Left forelimb (tissue), 1 donor: ENCODE measurements at places on chromosomes 12 and 14.

DNA sequence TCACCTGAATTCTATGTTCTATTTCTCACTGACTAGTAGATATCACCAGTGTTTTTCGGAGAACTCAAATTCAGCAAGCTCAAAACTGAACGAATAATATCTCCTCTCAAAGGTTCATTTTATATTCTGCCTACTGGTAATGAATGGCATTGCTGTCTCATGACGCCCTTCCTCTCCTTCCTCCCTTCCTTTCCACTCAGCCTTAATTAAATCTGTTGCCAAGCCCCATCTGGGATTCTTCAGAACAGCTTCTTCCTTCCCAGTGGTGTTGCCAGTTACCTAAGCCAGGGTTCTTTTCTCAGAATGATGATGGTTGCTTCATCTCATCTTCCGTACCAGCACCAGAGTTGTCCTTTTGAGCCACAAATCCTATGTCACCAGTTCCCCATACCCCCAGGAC is 143.2 kb downstream of the SYNE2 start:
- DNase-seq, result no peak

DNA sequence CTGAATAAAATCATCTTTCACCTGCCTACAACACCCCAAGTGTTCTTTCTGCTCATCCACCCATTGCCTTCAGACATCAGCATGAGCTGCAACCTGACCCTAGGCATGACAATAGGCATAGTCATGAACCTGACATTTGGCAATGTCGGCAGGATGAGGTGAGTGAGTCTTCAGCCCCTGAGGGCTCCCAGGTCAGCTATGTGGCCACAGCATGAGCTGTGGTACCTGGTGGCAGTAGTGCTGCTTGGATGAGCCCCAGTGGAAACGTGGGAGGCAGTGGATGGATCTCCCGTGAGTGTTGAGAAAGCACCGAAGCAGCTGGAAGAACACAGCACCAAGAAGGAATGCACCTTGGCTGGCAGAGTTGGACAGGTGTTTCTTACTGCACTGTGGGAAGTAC is 334.8 kb upstream of the FAR2 start:
- no peak for DNase-seq

DNA sequence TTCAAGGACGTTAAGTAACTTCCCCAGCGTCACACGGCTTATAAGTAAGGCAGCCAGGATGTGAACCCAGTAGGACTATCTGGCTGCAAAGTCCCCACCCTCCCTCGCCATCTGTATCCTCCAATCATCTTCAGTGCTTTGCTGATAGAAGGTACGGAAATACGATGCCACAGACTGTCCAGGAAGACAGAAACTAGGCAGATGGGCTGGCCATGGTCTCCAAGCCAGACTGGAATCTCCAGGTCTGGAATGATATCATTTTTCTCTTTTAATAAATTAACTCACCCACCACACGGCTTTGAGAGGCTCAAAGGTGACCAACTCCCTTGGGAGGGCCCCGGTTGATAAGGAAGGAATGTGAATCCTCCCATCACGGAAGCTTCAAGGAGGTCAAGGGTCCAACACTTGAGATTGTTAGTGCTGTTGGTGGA is 16.3 kb upstream of the BDKRB1 start:
- no peak for DNase-seq

GRCh38 chr12:9449181-9449580 is 158.5 kb downstream of the KLRB1 start:
- DNase-seq, result no peak

GRCh38 chr12:128819293-128820144 is 4.2 kb downstream of the SLC15A4 start:
- DNase-seq, result no peak

- DNase-seq, result no peak
Measured at GRCh38 chr12:26870491-26871419, 37.8 kb upstream of the ITPR2 start.

GRCh38 chr14:88272390-88273269 is 50.4 kb downstream of the KCNK10 start:
- DNase-seq, result no peak

DNA sequence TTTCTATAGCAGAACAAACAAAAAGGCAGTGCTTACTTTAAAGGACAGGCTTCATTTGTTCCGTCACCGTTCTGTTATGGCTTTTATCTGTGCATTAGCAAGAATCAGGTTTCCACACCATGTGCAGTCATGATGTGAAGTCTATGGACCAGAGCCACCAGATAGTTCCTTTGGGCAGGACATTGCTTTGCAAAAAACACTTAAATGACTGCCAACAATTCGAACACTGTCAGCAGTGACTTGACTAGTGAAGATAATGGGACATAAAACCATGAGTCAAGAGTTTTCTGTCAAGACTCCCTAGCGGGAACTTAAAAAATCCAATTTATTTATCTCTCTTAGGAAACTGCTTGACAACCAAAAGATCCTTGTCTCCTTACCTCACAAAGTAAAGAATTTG is 80.3 kb downstream of the NKX2-1 start:
- no peak for DNase-seq

- no peak for DNase-seq
Measured at GRCh38 chr12:125256634-125256936, 191.3 kb downstream of the AACS start.

GRCh38 chr14:97266653-97267052 is 469.5 kb downstream of the VRK1 start:
- no peak for DNase-seq

DNA sequence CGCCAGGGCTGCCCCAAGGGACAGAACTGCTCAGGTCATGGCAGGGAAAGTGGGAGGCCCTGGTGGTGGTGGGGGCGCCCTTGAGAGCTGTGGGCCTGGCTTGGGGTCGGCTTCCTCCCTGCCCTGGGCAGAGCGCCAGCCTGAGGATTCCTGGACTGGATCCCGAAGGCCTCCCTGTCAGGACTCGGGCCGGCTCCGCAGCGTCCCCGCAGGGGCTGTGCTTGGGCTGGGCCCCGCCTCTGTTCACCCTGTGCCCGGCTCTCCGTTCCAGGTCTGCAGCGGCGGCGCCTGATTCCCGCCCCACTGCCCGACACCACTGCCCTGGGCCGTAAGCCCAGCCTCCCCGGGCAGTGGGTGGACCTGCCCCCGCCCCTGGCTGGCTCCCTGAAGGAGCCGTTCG is 39.9 kb downstream of the KIF26A start:
- DNase-seq, result no peak

- DNase-seq, result no peak
Measured at GRCh38 chr14:74142523-74142922, 57.8 kb downstream of the LIN52 start.

GRCh38 chr12:54378796-54379397 is 5.6 kb downstream of the ZNF385A start:
- DNase-seq, result no peak

DNA sequence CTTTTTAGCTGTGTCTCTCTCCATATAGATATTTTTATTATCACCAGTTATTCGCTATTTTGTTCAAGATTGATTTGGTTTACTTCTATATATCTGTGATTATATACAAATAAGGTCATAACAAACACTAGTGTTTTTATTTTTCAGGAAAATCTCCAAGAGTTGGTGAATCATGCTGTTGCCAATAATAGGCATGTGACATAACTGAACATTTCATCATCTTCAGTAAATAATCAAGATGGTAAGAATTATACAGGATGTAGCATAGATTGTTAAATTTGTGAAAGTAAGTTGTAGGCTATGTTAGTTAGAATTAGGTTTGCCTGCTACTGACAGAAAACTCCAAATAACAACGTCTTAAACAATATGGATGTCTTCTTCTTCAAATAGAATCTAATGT is 240.9 kb upstream of the PDE3A start:
- DNase-seq, result no peak

DNA sequence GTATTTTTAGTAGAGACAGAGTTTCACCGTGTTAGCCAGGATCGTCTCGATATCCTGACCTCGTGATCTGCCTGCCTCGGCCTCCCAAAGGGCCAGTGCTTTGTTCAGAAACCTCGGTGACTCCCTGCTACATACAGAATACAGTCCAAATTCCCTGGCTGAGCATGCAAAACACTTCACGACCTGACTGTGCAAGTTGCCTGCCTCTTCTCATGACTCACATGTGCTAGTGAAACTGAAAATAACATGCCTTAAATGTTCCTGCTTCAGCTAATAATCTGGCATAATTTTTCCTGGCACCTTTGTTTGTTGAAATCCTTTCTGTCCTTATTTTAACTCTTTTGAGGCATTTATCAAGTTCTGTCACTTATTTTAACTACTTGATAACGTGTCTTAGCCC is 8.2 kb downstream of the DMAC2L start:
- no peak for DNase-seq

DNA sequence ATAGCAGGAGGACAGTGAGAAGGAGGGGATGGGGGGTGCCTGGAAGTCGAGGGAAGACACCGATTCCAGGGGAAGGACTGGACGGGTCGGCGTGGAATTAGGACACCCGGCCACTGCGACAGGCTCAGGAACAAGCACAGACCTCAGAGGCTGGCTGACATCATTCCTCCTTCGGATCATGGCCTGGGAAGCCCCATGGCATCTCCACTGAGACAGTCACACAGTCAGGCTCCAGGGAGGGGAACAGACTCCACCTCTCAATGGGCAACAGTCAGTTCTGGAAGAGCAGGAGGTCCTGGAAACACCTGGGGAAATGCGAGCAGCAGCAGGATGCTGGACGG is 67.9 kb upstream of the FBRSL1 start:
- DNase-seq, result no peak

- DNase-seq, result no peak
Measured at GRCh38 chr14:89165189-89166181, 251.5 kb downstream of the FOXN3 start.

GRCh38 chr12:123847876-123848275 is 85.8 kb downstream of the DNAH10 start:
- DNase-seq, result no peak

GRCh38 chr14:38420048-38420447 is 164.2 kb upstream of the CLEC14A start:
- DNase-seq, result no peak

DNA sequence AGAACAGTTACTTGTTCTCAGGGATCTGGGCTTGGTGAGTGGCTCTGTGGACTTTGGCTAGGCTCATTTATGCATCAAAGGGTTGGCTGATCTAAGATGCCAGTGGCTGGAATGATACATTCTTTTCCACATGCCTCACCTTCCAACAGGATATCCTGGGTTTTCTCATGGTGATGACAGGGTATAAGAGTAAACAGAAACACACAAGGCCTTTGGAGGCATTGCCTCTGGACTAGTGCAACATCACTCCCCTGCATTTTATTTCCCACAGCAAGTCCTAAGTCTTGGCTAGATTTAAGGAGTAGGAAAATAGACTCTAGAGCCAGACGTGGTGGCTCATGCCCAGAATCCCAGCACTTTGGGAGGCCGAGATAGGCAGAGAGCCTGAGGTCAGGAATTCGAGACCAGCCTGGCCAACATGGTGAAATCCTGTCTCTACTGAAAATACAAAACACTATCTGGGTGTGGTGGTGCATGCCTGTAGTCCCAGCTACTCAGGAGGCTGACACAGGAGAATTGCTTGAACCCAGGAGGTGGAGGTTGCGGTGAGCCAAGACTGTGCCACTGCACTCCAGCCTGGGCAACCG is 47.9 kb downstream of the RPH3A start:
- DNase-seq, result no peak

- no peak for DNase-seq
Measured at GRCh38 chr12:71499834-71500233, 60.2 kb downstream of the LGR5 start.

DNA sequence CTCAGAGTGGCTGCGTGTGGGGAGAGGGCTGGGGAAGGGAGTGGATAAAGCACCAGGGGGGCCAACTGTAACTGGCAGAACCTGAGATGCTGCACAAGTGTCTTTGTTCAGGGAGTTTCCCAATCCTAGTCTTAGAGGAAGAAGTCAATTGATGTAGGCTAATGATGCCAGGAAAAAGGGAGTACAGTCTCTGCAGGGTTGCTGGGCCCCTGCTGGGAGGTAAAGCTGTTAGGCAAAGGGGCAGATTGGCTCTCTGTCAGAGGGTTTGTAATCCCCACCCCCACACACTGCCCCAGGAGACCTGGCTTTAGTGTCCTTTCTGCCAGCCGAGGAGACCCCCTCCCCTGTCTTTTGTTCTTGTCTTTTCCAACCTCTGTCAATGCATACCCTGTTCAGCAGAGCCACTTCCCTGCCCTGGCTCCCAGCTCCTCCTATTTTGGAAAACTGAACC is 178.4 kb downstream of the KCNA5 start:
- no peak for DNase-seq

DNA sequence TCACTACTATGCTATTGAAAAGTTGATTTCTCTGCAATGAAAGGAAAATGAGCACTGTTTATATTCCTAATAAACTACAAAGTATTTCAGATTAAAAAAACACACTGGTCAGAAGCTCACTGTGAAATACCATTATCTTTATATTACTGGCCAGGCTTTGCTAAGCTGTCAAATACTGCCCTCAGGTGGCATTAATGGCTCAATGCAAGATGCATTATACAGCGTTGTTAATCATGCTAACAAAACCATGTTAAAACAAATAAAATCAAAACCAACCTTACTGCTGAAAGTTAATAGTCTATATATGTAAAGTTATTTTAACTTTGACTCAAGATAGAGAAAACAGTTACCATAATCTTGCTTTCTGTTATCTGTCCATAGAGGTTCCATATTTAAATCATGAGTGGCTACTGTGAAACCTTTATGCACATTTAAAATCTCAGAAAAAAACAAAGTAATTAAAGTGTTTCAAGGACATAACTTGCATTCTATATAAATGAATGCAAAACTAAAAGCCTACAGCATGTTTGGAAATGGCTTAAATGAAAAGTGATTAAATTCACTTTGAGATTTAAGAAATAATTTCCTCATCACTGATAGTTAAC is 121.7 kb downstream of the RALGAPA1 start:
- DNase-seq, result no peak

GRCh38 chr12:107917912-107918800 is 143.7 kb downstream of the ASCL4 start:
- no peak for DNase-seq

- no peak for DNase-seq
Measured at GRCh38 chr14:105710119-105711043, 184.0 kb downstream of the TMEM121 start.

GRCh38 chr14:90791486-90791885 is 24.7 kb downstream of the TTC7B start:
- DNase-seq, result no peak

- no peak for DNase-seq
Measured at GRCh38 chr12:15535352-15535781, 213.1 kb downstream of the PTPRO start.

GRCh38 chr14:74962493-74962892 is 7.1 kb upstream of the PGF start:
- no peak for DNase-seq

- DNase-seq, result no peak
Measured at GRCh38 chr14:58770491-58770982, 132.8 kb downstream of the DACT1 start.

GRCh38 chr14:76355771-76356170 is 20.2 kb upstream of the ESRRB start:
- no peak for DNase-seq
